ENCODE measurements at places on chromosomes 3 and 15. TPM values are rescaled to one million over a fixed set of nuclear protein-coding genes. Genes with fewer than 3 reads are reported as not detected.

The CELF6 gene
- 0.19 TPM for total RNA-seq

The GOLGA8K gene
- not detected for total RNA-seq

The ANKRD34C gene
- not detected for total RNA-seq

The KLF15 gene
- total RNA-seq, result 7.2 TPM

The GYG1 gene
- 20.7 TPM for total RNA-seq

The SERPINI2 gene
- total RNA-seq, result not detected

The SLC38A3 gene
- total RNA-seq, result 0.77 TPM

The FOXB1 gene
- total RNA-seq, result 9.6 TPM

The TMEM108 gene
- total RNA-seq, result 4.8 TPM

The PLCH1 gene
- 28.8 TPM for total RNA-seq

The GATM gene
- total RNA-seq, result 21.3 TPM

The CEP97 gene
- 46.1 TPM for total RNA-seq

The THBS1 gene
- 14.6 TPM for total RNA-seq

The DHFR2 gene
- 7.0 TPM for total RNA-seq

The UTS2B gene
- total RNA-seq, result not detected

The CADM2 gene
- 6.8 TPM for total RNA-seq

The CYP1A2 gene
- total RNA-seq, result not detected

The CPN2 gene
- not detected for total RNA-seq

The KPNA4 gene
- total RNA-seq, result 56.6 TPM

The SYNPR gene
- total RNA-seq, result 0.59 TPM

The RAB6B gene
- total RNA-seq, result 7.7 TPM

The PCLAF gene
- 119 TPM for total RNA-seq

The SLCO2A1 gene
- total RNA-seq, result 0.09 TPM

The KBTBD12 gene
- not detected for total RNA-seq

The STAC gene
- total RNA-seq, result 9.6 TPM
